ENCODE measurements at places on chromosomes 12 and 14. TPM values are rescaled to one million over a fixed set of nuclear protein-coding genes. Genes with fewer than 3 reads are reported as not detected.

The FERMT2 gene
- total RNA-seq, result 25.6 TPM

The CCNT1 gene
- 39.2 TPM for total RNA-seq

The CLEC4D gene
- total RNA-seq, result not detected

The LGALS3 gene
- 497 TPM for total RNA-seq

GRCh38 chr12:21607701-21608100, 3.1 kb upstream of the GYS2 start:
- peaks cover 2% of the 10 kb centered on the region for H3K27me3 ChIP-seq
- H3K4me3 ChIP-seq, result no peak overlapping the region
- H3K27ac ChIP-seq, result no peak overlapping the region
- DNase-seq, result no peak
- H3K36me3 ChIP-seq, result no peaks in the 10 kb centered on the region

DNA sequence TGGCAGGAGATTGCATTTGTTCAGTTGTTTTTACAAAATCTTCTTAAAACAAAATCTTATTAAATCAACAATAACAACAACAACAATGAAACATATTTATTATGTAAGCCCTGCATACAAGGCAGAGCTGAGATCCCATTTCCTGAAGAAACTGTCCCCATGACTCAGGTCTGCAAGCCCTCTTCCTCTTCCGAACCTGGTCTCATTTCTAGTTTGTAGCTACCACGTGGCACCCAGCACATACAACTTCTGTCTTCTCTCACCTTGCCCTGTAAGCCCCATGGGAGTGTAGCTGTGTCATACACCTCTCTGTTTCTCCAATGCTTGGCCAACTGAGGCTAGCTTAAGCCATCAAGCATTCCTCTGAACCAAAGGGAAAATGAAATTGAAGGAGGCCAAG, 106.4 kb downstream of the SLC8A3 start:
- peaks cover 41% of the 10 kb centered on the region for H3K27me3 ChIP-seq
- no peak for DNase-seq

DNA sequence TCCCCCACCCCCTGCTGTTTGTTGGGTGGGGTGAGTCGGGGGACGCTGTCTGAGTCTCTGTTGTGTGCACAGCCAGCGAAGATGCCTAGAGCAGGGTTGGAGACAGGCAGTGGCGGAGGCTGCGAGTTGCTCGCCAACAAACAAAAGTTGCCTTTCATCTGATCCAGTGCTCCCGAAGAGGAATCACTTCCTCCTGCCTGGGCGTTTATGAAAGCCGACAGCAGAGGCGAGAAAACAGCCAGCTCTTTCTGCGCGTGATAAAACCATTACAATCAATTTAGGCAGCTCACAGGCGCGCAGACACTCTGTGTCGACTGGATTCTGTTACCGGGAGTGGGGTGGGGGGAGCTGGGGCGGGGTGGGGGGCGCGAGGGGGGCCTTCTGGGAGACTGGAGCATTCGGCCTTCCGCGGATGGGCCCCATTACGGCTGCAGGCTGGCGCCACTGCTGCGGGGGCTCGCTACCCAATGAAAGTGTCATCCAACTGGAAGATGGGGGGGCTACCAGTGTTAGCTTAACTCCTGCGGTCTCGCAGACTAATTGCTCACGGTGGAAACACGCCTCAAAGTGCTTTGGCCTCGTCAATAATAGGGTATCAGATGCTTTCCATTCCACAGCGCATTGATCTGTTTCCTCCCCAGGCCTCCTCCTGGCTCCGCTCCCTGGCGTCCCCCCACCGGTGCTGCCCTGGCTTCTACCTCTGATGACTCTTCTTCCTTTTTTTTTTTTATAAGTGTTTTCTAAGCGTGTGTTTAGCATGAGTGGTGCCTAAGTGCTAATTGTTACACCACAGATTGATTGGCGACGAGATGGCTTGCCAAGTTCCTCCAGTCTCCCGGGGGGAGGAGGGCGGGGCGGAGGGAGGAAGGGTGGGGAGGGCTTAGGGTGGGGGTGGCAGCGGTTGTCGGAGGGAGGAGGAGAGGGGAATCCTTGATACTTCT, 678.4 kb downstream of the MED13L start:
- peaks cover 18% of the 10 kb centered on the region for H3K4me1 ChIP-seq
- peak overlapping the region; percentile 80 for H3K4me3 ChIP-seq
- no peak for DNase-seq
- no peaks in the 10 kb centered on the region for H3K36me3 ChIP-seq
- H3K27ac ChIP-seq, result no peak overlapping the region

DNA sequence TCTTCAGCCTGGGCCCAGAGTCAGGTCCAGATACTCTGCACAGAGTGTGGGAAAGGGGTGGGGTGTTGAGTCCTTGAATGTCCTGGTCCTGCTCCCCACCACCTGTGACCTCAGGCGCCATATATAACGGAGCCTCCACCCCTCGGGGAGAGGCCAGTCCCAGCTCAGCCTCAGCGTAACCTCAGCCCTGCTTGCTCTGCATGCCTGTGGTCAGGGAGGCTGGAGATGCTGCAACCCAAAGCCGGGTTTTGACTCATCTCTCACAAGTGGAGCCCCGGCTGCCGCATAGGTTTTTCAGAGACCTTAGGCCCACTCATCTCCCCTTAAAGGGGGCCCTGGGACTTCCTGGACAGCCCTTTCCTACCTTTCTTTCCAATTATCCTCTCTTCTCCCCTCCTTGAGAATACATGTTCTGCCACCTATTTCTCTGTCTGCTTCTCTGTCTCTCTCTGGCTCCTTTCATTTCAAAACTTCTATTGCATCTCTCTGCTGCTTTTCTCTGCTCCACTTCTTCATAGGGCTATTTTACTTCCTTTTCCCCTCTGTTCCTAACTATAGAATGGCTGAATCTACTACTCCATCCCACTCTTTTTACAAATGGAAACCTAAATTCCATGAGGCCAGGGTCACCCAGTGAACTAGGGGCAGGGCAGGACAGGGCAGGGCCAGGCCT, 1.2 kb downstream of the ITGB7 start:
- no peak overlapping the region for H3K4me3 ChIP-seq
- peaks cover 12% of the 10 kb centered on the region for H3K4me1 ChIP-seq
- no peaks in the 10 kb centered on the region for H3K36me3 ChIP-seq
- H3K27me3 ChIP-seq, result peaks cover 3% of the 10 kb centered on the region
- no peak overlapping the region for H3K27ac ChIP-seq
- no peak for DNase-seq

DNA sequence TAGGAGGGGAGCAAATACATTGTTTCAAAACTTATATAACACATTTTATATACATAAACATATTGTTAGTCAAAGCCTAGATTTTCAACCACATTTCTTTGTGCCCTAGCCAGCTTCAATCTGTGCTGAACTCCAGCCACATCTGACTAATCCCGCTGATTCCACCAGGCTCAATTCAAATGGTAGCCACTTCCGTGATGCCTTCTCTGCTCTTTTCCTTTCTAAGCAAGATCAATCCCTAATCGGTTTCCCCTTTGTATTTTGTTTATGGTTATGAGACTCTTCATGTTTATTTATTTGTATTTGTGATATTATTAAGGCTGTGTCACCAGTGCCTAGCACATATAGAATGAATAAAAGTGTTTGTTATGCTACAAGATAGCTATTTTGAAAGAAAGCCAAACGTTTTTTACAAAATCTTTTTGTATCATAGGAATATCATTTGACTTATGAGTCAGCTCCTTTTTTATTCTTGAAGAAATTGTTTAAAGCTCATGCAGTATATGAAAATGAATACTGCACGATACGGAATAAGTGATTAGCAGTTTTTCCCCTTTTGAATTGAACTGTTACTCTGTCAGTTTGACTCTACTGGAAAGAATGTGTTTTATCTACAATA, 110.2 kb downstream of the PLEKHA5 start:
- no peak overlapping the region for H3K4me3 ChIP-seq
- H3K36me3 ChIP-seq, result peaks cover 12% of the 10 kb centered on the region
- H3K27me3 ChIP-seq, result no peaks in the 10 kb centered on the region
- H3K27ac ChIP-seq, result no peak overlapping the region
- DNase-seq, result no peak

- no peak for DNase-seq
- peaks cover 34% of the 10 kb centered on the region for H3K27me3 ChIP-seq
- no peaks in the 10 kb centered on the region for H3K36me3 ChIP-seq
- H3K4me3 ChIP-seq, result no peak overlapping the region
- H3K27ac ChIP-seq, result no peak overlapping the region
- no peaks in the 10 kb centered on the region for H3K4me1 ChIP-seq
These were observed 191.5 kb upstream of the CAND1 start for GRCh38 chr12:67077617-67078016.

DNA sequence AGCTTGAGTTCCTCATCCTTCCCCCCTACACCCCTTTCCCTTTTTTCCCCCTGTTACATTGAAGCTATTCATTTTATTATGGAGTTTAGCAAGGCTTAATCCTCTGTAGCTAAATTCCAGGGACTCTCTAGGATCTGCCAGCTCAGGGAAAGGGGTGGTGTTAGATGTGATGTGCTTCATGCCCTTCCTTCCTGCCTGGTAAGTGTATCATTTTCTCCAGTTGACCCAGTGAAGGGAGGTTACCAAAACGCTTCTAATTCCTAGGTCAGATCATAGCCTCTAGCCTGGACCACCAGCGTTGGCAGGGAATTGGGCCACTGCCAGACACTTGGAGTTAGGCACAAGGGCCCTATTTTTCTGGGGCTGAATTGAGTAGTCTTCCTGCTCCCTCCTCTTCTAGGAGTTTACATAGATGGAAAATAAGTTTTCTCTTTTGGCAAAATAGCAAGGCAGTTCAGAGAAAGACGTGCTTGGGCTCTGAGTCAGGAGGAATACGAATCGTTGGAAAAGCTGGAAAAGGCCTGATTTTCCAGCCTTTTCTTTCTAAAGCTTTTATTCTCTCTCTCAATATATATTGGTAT, 88.3 kb downstream of the NPAS3 start:
- H3K4me3 ChIP-seq, result no peak overlapping the region
- DNase-seq, result no peak
- H3K27ac ChIP-seq, result no peak overlapping the region
- no peaks in the 10 kb centered on the region for H3K27me3 ChIP-seq

GRCh38 chr14:54627540-54628363, 60.8 kb downstream of the SAMD4A start:
- H3K4me3 ChIP-seq, result peak overlapping the region; percentile 44
- no peaks in the 10 kb centered on the region for H3K27me3 ChIP-seq
- DNase-seq, result no peak
- peaks cover 49% of the 10 kb centered on the region for H3K4me1 ChIP-seq
- no peaks in the 10 kb centered on the region for H3K36me3 ChIP-seq

- no peak overlapping the region for H3K27ac ChIP-seq
- H3K27me3 ChIP-seq, result peaks cover 3% of the 10 kb centered on the region
- no peak overlapping the region for H3K4me3 ChIP-seq
- peaks cover 3% of the 10 kb centered on the region for H3K4me1 ChIP-seq
These were observed 225.4 kb downstream of the PTPRO start for GRCh38 chr12:15547691-15548090.

Measured in type B pancreatic cell (in vitro differentiated cells).